LHCN-M2 (cell line): ENCODE measurements at places on chromosomes 4 and X. TPM values are rescaled to one million over a fixed set of nuclear protein-coding genes. Genes with fewer than 3 reads are reported as not detected.

- peak; percentile 98 for DNase-seq
Measured at GRCh38 chrX:107676559-107677378, 48.5 kb downstream of the PRPS1 start.

- DNase-seq, result no peak
Measured at GRCh38 chr4:3217771-3218170, 31.2 kb upstream of the MSANTD1 start.

DNA sequence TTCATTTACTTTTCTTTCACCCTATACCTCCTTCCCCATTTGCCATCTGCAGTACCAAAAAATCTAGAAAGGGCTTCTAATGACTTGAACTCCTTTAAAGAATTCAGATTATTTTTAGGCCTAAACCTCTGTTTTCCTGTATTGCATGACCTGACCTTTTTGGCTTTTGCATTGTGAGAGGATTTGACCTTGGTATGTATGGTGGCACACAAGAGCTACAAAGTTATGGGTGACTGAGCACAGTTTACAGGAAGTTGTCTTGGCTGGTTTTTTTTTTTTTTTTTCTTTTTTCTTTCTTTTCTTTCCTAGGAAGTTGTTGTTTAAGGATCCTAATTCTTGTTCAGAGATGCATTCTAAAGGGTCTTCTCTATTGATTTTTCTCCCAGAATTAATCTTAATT, 32.0 kb upstream of the MTMR8 start:
- no peak for DNase-seq

GRCh38 chrX:108264376-108264775, 172.8 kb downstream of the ATG4A start:
- DNase-seq, result no peak

GRCh38 chr4:4759883-4760282, 99.6 kb upstream of the MSX1 start:
- DNase-seq, result no peak

IGFBP7 gene
- 221 and 314 TPM in 2 replicates for total RNA-seq
